Stimulated activated CD8-positive, alpha-beta memory T cell treated with anti-CD3 and anti-CD28 coated beads, Interleukin-7, amount 100 ng/mL, for 48 hours (primary cell): ENCODE measurements at places on chromosomes 11 and 22.

GRCh38 chr11:8828046-8828445 is 82.9 kb upstream of the AKIP1 start:
- DNase-seq: no peak

- DNase-seq: no peak
Measured at GRCh38 chr11:2576111-2576510, 123.7 kb downstream of the KCNQ1OT1 start.

- no peak for DNase-seq
Measured at GRCh38 chr11:110479108-110480101, 49.7 kb downstream of the FDX1 start.

DNA sequence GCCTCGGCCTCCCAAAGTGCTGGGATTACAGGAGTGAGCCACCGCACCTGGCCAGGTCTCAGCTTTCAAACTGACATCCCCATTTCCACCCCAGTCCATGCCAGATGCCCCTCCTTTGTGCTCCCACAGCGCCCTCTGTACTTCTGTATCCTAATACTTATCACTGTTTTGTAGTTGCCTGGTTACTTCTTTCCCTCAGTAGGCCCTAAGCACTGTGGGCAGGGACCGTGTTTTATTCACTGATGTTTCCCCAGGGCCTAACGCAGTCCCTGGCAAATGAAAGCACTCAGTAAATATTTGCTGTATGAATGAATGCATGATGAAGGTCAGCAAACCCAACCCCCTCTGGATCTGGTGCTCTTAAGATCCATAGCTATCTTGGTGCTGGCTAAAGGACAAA is 2.2 kb upstream of the TRIM3 start:
- DNase-seq: no peak

- no peak for DNase-seq
Measured at GRCh38 chr11:78916759-78917158, 342.1 kb upstream of the NARS2 start.
